ENCODE measurements at places on chromosomes 4 and X. TPM values are rescaled to one million over a fixed set of nuclear protein-coding genes. Genes with fewer than 3 reads are reported as not detected.

Gene ANXA10
- not detected for total RNA-seq

Gene GABRB1
- not detected for total RNA-seq

Gene NXF2
- not detected for total RNA-seq

Gene HDX
- total RNA-seq = 12.4 TPM

Gene NLGN3
- 0.48 TPM for total RNA-seq

Gene NLRP2B
- not detected for total RNA-seq

Gene LDOC1
- 6.5 TPM for total RNA-seq

Gene GABRG1
- total RNA-seq = not detected

Gene TBC1D25
- 15.4 TPM for total RNA-seq

Gene ANKRD17
- 62.0 TPM for total RNA-seq

Gene OCIAD2
- total RNA-seq = 2.8 TPM

Gene LRIT3
- 0.19 TPM for total RNA-seq

Gene ALPK1
- total RNA-seq = 14.8 TPM

Gene CDX4
- not detected for total RNA-seq

Gene ARHGAP36
- total RNA-seq = not detected

Gene MAGEB1
- not detected for total RNA-seq

Gene SSX2
- not detected for total RNA-seq

Gene TCEAL7
- total RNA-seq = 18.5 TPM

Gene SPOCK3
- not detected for total RNA-seq

Gene SYTL5
- total RNA-seq = 0.09 TPM

Gene C1QTNF7
- 9.7 TPM for total RNA-seq

Gene CLIC2
- total RNA-seq = 17.2 TPM

Gene RAB33B
- total RNA-seq = 9.5 TPM

Gene PHKA1
- 6.2 TPM for total RNA-seq

Gene MORF4L2
- total RNA-seq = 373 TPM

Gene MAOA
- total RNA-seq = 250 TPM

Gene CSAG3
- not detected for total RNA-seq

Gene REELD1
- total RNA-seq = 0.46 TPM

Gene PCDH18
- 74.1 TPM for total RNA-seq

Gene CCDC158
- total RNA-seq = 0.48 TPM

Gene RADX
- total RNA-seq = 3.6 TPM

Gene STAP1
- not detected for total RNA-seq

Gene TLR8
- total RNA-seq = 6.0 TPM

Gene PNMA3
- total RNA-seq = 0.32 TPM

Gene FAM184B
- total RNA-seq = not detected

Gene RCHY1
- 29.2 TPM for total RNA-seq

Gene SATL1
- total RNA-seq = not detected

Gene ATP10D
- total RNA-seq = 19.9 TPM

Gene MAGEA12
- not detected for total RNA-seq

Gene PTPN13
- total RNA-seq = 23.5 TPM
